ENCODE measurements at places on chromosomes 3 and 15.

DNA sequence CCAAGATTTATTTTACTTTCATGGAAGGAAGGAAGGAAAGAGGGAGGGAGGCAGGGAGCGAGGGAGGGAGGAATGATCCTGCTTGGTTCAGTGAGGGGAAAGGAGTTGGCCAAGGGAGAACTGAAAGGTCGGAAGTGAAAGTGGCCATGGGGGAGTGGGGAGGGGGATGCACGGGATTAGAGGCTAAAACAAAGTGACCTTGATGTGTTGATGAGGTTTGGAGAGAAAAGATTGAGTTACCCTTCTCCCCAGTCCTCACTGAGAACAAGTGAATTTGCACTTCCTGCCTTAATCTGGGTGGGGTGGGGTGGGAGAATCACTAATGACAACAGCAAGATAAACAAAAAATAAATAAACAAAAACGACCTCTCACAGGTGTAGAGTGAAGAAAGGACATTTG, 212.0 kb upstream of the TLE3 start:
- no peak for DNase-seq

- DNase-seq = no peak
Observed at GRCh38 chr3:147311716-147312115, 94.6 kb downstream of the ZIC4 start.

DNA sequence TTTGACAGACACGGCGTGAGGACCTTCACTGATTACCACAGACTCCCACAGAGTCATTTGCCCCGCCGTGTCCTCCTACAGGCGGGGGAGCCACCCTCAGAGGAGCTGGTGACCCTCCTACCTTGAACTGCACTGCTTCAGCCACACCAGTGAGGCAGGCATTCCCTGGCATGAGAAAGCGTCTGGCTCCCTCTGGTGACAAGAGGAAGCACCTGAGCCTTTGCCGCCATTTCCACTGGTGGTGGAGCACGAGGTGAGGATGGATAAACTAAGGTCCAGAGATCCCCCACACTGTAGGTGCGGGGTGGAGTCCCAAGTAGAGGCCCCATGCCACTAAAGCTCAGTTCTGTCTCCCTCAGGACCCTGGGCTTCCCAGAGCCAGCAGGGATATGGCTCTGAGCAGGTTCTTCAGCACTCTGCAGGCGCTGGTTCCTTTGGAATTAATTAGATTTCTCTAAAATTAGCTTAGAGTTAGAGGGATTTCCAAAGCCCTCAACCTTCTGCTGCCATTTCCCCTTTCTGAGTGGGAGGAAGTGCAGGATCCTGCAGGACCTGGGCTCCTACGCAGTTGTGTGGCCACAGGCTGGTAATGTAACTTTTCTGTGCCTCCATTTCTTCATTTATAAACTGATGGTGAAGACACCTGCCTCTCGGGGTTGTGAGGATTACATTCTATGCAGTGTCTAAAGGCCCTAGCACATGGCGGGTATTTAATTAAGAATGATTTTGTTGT, 224.0 kb downstream of the SLCO3A1 start:
- DNase-seq = peak; percentile 54

GRCh38 chr3:105533960-105534359, 167.3 kb downstream of the ALCAM start:
- no peak for DNase-seq

DNA sequence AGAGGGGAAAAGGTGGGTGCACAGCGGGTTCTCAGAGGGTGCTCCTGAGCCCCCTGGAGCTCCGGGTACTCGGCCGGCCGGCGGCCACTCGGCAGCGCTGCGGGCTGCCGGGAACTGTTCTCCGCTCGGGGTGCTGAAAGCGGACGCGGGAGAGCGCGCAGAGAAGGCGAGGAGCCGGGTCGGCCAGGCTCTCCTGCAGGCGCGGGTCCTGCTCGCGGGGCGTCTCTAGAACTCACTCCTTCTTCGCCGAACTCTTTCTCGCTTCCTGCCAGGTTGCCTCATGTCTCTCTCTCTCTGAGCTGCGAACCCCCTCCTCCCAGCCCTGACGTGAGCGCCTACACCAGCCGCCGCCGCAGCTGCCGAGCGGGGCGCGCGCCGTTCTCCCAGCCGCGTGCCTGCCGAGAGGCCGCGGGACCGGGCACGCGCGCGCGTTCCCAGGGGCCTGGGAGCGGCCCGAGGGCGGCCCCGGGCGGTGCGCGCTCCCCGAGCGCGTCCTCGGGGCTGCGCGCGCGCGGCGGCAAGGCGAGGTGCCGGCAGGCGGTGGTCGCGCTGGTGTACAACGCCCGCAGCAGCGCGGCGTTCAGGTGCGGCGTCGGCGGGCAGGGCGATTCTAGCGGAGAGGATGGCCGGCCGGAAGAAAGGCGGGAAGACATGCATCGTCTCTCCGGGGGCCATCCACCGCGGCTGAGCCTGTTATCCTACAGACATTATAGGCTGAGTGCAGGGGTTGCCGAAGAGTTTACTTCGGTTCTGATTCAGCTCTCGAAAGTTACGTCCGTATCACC, at the start of gene PEX5L:
PEX5L (minus strand) TSS at position 267 of the 785 bp plus-strand sequence. CDS start 338 bp downstream, outside the sequence.
- no peak for DNase-seq

DNA sequence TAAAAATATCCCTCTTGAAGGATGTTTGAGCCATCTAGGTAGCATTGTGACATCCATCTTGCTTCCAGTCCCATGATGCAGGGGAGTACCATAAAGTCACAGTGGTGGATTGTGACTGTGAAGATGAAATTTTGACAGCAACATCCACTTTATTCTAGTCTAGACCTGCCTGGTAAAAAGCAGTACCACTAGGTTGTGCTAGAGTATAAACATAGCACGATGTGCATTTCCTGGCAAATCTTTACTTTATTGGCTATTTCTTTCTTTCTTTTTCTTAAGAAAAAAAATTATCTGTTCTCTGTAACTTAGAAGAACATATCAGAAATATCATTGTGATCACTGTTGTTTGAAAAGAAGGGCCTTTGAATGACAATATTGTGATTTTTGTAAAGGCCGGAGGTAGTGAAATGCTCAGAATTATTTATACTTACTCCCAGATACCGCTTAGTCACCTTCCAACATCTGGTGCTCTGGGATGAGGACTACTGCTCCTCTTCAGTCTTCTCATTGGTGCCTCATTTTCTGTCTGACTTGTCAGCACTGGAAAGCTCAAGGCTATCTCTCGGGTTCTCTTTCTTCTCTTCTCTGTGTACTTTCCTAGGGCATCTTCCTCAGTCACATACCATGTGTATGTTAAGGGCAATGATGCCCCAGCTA, 35.6 kb downstream of the AGBL1 start:
- no peak for DNase-seq

GRCh38 chr15:61116825-61117224, 112.3 kb downstream of the RORA start:
- no peak for DNase-seq

GRCh38 chr3:70250492-70250891, 61.9 kb downstream of the MDFIC2 start:
- DNase-seq = no peak

GRCh38 chr3:37291275-37291700, 116.9 kb upstream of the LRRFIP2 start:
- no peak for DNase-seq

DNA sequence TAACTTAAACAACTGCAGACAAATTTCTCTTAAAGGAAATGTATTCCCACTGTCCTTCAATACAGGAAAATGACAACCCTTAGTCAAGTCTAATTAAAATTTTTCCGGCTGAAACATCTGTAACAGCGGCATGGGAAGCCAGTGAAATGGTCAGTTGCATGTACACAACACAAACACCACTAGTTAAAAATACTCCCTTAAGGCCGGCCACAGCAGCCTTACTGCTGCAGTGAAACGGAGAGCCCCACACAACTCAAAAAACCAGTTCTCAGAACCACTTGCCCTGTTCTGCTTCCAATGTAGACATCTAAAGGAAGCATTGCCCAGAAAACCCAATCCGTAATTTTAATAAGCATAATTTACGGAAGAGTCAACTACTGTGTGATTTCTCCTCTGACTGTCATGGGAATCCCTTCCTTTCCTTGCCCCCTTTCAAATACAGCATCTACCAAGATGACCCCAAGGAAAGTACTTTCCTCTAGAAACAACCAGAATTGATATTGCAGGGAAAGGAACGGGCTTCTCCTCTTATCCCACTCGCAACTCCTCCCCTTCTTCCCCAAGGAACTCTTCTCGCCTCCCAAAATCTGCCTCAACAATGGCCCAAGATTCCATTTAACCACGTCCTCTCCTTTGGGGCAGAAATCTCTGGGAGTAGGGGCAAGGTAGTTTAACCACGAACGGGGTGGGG, 1.6 kb downstream of the FBN1 start:
- no peak for DNase-seq

DNA sequence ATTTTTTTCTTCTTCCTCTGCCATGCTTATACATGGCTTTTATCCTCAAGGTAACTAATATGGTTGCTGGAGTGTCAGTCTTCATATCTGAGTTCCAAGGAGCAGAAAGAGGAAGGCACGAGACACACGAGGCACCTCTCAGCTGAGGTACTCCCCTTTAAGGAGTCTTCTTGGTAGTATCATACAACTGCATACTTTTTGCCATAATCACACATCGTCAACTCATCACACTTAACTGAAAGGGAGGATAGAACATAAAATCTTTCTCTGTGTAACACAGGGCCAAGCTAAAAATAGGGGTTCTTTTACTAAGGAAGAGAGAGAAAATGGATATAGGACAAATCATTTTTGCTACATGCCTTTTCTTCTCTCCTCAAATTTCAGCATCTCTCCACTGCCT, 104.2 kb downstream of the OXSM start:
- no peak for DNase-seq

- DNase-seq = no peak
Observed at GRCh38 chr3:197364410-197365071, 66.1 kb upstream of the DLG1 start.

DNA sequence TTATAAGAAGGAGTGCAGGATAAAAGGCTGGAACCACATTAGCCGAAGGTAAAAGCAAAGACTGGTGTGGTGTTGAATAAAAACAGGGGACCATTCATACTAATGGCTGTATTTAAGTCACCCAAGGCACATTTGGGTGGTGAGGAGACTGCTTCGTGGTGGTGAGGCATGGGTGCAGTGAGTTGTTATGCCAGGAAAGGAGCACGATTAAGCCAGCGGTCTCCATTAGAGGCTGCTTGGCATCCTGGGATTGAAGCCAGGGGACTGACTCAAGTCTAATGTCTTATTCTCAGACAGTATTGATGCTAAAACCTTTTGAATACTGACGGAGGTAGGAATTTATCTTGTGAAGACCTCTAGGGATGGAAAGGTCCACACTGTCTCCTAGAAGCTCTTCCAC, 21.9 kb downstream of the FEM1B start:
- no peak for DNase-seq

DNA sequence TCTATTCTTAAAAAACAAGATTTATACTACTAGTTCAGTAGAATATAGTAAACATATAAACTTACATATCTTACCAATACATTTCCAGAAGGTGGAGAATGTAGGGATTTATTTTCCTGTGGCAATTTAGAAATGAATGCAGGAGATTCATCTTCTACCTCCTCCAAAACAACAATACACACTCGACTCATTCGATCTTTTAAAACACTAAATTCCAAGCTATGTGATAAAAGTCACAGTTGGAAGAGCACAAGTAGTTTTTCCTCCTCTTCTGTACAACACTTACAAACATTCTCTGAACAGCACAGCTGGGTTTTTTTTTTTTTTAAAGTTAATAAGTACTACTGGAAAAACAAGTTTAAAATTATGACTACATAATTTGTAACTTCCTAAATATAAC, 1.4 kb downstream of the ANKRD28 start:
- no peak for DNase-seq

GRCh38 chr15:85496551-85497171, 116.3 kb downstream of the AKAP13 start:
- no peak for DNase-seq

DNA sequence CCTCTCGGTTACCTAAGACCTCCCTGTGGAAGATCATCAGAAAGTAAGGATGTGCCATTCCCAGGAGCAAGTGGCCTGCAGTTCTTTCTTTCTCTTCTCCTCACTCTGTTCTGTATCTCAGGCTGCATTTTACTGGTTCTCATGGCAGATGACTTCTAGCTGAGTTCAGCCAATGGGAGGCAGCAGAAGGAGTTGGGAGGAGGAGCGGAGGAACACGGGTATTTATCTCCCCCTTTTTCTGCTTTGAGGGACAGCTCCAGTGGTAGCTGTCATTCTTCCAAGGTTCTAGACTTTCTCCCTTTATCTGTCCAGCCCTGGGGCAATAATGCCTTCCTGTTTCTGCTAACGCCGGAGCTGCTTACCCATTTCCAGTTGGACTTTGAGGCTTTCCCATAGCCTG, 339.9 kb downstream of the NR2F2 start:
- no peak for DNase-seq

GRCh38 chr3:22632536-22632935, 570.6 kb upstream of the UBE2E2 start:
- DNase-seq = no peak
